ENCODE measurements at places on chromosomes 13 and 19. TPM values are rescaled to one million over a fixed set of nuclear protein-coding genes. Genes with fewer than 3 reads are reported as not detected.

Gene IZUMO4
- 2.1 TPM for total RNA-seq

Gene HSD17B14
- total RNA-seq = 6.0 TPM

Gene CGB1
- total RNA-seq = not detected

Gene SPRY2
- total RNA-seq = 20.7 TPM

Gene HOMER3
- 85.0 TPM for total RNA-seq

Gene KCNJ14
- 0.37 TPM for total RNA-seq

Gene TRPC4
- 4.8 TPM for total RNA-seq

Gene PIP5K1C
- 18.8 TPM for total RNA-seq

Gene C5AR2
- under 0.01 TPM for total RNA-seq

Gene OR4F17
- not detected for total RNA-seq

Gene MCF2L
- total RNA-seq = 0.37 TPM

Gene SERPINE3
- total RNA-seq = under 0.01 TPM

Gene IL17D
- total RNA-seq = 1.4 TPM

Gene BICRA
- 7.9 TPM for total RNA-seq

Gene FBN3
- total RNA-seq = not detected

Gene CEACAM20
- not detected for total RNA-seq

Gene KLK1
- not detected for total RNA-seq

Gene DCT
- 0.12 TPM for total RNA-seq

Gene SLC17A7
- total RNA-seq = not detected

Gene NLRP9
- not detected for total RNA-seq

Gene DMPK
- total RNA-seq = 21.7 TPM

Gene SIGLECL1
- not detected for total RNA-seq

Gene EFNA2
- total RNA-seq = not detected
